Nucleus accumbens (tissue), 56 donors: ENCODE measurements at places on chromosomes 11 and 22.

DNA sequence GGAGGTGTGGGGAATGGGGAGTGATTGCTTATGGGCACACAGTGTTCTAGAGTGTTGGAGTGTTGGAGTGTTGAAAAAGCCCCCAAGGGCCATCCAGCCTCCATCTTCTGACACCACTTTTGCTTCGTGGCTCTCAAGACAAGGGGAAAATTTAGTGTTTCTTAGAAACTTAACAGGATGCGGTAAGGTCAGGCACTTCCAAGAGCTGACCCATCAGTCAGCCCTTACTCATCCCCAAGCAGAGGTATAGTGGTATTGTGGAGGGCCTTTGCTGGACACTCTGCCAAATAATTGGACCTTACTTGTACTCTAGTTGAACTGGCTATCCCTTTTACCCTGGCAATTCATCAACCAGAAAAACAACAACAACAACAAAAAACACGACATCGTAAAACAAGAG is 14.8 kb upstream of the ALDH3B2 start:
- DNase-seq: no peak

- DNase-seq: no peak
These were observed 62.6 kb downstream of the CTTN start for GRCh38 chr11:70460964-70461363.

DNA sequence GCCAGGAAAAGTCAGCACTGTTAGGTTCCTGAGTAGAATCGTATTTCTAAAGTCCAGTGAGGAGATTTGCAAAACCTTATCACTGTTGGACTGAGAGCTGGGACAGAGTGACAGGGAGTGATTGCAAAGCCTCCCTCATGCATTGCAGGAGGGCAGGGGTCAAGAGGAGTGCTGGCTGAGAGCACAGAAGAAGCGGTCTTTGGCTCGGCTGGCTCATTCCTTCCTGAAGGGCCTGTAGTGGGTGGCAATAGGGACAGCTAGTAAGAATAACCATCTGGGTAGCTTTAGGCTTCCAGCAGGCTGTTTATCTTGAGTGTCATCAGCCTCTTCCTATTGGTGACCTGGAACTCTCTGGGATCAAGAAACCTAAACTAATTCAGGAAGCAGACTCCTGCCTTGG is 53.4 kb downstream of the CD44 start:
- no peak for DNase-seq

DNA sequence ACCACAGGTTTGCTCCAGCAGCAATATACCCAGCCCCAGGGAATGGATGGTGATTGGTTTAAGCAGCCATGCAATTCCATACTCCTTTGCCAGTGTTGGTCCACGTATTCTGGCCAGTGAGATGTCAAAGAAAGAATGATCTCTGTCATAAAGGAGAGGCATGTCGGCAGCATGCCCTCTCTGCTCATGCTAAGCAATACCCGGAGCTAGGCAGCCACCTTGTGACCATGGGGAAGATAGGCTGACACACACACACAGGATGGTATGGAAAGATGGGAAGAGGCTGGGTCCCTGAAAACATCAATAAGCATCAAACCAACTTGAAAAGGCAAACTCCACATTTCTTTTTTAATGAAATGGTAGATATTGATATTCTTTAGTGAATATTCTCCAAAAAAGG is 5.1 kb downstream of the ABCC8 start:
- DNase-seq: no peak

DNA sequence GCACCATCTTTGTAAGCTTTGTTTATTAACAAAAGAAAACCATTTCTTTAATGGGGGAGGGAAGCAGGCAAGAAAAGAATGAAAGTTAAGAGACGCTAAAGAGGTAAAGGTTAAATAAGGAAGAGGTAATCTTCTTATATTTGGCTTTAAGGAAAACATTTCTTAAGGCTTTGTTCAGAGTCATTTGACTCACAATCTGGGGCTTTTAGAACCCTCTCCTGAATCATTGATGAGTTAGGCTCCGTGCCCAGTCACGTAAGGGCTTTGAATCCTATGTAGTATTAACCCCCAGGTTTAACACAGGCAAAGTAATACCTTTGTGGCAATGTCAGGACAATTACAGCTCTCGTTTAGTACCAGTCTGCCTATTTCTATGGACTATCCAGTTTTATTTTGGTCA is 26.1 kb downstream of the MADD start:
- DNase-seq: no peak

DNA sequence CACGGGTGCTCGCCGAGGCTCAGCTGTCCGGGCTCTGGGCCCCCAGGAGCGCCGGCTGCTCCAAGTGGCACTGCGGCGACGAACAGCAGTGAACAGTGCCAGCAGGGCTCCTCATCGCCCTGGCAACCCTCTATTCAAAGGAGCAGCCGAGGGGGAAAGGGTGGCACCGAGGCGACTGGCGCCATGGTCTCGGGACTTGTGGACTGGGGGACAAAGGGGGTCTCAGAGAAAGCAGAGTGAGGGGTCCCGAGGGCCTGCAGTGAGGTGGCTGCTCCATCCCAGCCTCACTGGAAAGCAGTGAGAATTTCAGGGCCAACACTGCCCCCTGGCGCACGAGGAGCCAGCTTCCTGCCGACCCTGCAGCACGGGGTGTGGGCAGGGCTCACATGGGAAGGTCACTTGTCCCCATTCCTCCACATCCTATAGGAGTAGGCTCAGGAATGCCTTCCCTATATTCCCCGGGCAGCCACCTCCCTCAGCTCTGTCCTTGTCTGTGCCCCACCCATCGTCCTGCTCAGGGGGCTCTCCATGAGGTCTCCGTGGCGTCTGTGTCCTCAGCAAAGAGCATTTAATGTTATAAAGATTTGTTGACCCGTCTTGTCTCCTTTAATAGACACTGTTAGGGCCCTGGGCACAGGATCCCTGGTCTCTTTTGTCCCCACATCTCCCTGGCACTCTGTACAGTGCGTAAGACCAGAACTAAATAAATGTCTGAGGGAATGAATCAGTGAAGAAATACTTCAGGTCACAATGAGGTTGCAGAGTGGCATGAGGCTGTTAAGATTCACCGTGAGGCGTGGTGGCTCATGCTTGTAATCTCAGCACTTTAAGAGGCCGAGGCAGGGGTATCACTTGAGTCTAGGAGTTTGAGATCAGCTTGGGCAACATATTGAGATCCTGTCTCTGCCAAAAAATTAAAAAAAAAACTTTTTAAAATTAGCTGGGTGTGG is 26.4 kb downstream of the LRFN4 start:
- DNase-seq: peak; percentile 90

DNA sequence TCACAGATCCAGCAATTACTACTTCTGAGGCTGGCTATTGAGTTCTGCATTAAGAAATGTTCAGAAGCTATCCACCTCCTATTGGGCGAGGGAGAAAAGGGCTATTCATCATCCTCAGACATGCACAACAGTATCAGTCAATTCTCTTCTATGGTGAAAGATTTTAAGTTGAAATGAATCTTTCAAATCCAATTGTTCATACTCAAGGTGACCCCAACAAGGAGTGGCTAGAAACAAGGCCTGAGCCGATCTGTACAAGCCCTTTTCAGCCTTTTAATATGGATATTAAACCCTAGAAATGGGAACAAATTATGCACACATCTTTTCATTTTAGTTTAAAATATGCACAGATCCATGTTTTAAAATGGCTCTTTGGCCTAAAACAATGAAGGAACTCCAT is 303.5 kb upstream of the PITPNB start:
- DNase-seq: no peak

DNA sequence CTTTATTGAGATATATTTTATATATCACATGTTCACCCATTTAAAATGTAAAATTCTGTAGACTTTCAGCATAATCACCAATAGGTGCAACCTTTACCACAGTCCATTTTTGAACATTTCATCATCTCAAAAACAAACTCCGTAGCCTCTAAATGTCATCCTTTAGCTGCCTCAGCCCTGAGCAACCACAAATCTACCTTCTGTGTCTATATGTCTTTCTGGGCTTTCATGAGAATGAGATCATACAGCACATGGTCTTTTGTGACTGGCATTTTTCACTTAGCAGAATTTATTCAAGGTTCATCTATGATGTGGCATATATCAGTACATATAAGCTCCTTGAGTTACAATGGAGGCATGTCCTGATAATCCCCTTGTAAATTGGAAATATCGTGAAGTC is 320.5 kb downstream of the ETS1 start:
- DNase-seq: no peak

DNA sequence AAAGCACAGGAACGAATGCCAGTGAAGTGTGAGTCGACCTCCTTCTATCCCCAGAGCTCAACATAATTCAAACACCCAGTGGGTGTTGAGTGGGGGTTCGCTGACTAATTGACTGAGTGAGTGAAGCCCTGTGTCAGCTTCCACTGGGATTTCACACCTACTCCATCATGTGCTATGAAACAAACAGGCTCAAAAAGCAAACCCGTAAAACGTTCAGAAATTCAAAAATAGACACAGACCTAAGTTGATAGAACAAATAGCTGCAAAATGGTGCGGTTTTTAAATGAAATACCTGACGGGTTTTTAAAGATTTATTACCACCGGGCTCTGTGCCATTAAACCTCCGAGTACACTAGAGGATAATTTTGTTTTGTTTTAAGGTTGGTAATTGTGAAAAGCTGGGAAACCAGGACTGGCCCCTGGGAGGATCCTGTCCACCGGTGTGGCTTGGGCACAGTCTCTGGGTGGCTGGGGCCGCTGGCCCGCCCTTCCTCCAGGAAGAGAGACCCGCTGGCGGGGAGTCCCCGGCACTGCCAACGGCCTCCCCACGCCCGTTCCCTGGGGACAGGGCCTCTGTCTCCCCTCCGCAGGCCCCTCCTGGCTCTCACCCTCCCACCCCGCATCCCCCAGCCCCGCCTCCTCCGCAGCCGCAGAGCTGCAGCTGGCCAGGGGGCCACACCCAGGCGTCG is 13.6 kb downstream of the KCNJ5 start:
- DNase-seq: no peak

DNA sequence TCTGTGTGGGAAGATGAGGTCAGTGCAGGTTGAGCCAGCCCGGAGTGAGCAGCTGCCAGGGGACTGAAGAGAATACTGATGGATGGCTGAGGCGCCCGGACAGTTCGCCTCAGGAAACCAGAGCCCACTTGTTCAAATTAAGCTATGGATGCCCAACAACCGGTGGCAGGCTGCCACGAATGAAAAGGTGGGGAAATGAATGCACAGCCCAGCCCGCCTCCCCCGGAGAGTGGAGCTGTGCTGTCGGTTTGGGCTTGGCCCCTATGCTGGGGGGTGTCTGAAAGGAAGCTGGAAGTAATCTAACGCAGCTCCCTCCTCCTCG is 21.9 kb downstream of the HSPA8 start:
- no peak for DNase-seq

- DNase-seq: no peak
These were observed 35.5 kb downstream of the RPL27A start for GRCh38 chr11:8717876-8718753.

GRCh38 chr22:30694171-30694639 is 469 bp upstream of the OSBP2 start:
- DNase-seq: no peak

GRCh38 chr22:38870312-38870741 is 1.7 kb downstream of the CBX6 start:
- peak; percentile 79 for DNase-seq

DNA sequence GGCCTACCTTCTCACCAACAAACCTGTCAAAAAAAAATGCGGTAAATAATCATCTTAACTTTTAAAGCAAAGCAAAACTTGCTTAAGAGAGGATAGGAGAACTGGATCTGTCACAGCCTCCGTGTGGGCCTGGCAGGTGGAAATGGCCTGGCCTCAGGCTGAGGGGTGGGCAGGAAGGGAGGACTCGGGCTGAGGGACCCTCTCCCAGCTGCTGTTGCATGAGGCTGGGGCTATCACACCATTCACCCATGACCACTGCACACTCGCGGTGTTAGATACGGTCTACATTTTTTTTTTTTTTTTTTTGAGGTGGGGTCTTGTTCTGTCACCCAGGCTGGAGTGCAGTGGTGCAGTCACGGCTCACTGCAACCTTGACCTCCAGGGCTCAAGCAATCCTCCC is 24.5 kb downstream of the ARHGAP1 start:
- no peak for DNase-seq

GRCh38 chr22:23827351-23827995 is 11.3 kb downstream of the DERL3 start:
- DNase-seq: no peak

DNA sequence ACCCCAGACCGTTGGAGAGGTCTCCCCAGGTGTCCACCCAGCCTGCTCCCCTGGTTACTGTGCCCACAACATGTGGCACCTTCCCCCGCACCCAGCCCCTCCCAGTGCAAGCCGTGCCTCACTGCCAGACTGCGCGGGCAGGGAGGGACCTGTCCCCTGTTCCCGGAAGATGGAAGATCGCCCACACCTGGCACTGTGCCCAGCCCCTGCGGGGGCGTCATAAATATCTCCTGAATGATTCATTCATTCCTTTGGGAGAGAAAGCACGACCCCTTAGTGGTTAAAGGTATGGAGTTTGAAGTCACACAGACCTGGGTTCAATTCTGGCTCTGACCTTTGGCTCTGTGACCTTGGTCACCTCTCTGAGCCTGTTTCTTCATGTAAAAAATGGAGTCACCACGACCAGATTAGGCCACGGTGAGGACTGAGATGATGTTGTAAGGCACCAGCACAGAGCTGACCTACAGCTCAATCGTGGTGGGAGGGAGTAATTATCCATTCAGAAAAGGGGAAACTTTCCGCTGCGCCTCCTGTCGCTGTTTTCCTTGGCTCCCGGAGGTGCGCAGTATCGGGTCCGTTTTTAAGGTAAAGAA is 497 bp upstream of the SYT12 start:
- no peak for DNase-seq

- no peak for DNase-seq
These were observed 117.7 kb downstream of the WT1 start for GRCh38 chr11:32317643-32318042.

- DNase-seq: peak; percentile 63
These were observed 49.0 kb upstream of the AMPD3 start for GRCh38 chr11:10405865-10406592.

GRCh38 chr11:32316232-32316631 is 119.1 kb downstream of the WT1 start:
- no peak for DNase-seq

GRCh38 chr22:48874956-48875355 is 952.7 kb downstream of the BRD1 start:
- no peak for DNase-seq

DNA sequence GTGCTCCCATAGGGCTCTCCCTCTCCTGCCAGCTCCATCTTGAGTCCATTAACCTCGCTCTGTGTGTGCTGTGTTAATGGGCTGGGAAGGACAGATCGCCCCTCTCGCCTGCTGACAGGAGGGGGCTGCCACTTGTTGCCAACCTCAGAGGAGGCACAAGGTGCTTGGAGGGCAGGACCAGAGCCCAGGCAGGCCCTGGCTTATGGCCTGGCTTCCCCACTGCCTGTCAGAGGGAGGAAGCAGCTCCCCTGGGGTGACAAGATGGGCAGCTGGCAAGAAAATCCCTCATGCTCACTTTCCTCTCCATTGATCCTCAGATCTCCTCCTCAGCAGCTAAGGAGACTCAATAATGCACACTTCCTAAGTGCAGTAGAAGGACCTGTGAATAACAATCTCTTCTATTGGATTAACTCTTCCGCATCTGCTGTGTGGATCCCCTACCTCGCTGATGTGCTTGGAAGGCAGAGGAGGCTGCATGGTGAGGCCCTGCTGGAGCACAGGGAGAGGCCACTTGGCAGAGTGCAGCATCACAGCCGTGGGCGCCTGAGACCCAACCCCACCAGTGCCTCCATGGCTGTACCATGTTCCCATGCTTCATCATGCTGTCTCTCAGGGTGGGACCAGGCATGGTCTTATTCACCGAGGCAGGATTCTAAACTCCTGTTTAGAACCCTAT is 70.3 kb downstream of the TRIM29 start:
- DNase-seq: no peak
